COLO829 (cell line): ENCODE measurements at places on chromosomes 5 and 9.

- no peak for DNase-seq
Measured at GRCh38 chr5:168818558-168818957, 239.4 kb upstream of the PANK3 start.

DNA sequence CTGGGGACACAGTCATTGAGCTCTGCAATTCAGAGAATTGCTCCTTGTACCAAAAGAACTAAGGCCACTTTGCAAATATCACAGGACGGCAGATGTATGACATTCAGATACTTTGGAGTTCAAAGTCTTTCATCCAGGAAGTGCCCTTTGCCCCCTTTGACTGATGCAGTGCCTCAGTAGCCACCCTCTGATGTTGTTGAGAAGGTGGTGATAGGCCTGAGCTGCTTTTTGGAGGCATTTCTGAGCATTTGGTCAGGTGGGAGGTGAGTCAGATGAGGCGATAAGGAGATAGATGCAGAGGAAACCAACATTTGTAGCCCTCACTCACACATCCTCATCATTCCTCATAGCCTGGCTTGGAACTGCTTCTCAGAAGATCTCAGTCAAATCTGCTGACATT lies 63.4 kb downstream of the ANGPTL2 start:
- no peak for DNase-seq

DNA sequence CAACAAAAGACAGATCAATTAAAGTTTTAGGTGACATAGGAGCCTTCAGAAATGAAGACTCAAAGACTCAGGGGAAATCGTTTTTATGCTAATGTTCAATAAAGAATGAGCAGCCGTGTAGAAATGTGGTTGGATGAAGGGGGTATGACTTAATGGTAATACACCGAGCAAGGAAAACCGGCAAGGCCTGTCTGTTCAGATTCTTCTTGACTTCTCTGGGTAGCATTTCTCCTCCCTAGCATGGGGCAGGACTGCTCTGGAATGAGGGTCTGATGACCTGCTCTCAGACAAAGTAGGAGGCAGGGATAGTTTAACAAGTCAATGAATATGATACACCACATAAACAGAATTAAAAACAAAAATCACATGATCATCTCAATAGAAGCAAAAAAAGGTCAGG lies 487.4 kb downstream of the ZNF608 start:
- DNase-seq, result no peak

DNA sequence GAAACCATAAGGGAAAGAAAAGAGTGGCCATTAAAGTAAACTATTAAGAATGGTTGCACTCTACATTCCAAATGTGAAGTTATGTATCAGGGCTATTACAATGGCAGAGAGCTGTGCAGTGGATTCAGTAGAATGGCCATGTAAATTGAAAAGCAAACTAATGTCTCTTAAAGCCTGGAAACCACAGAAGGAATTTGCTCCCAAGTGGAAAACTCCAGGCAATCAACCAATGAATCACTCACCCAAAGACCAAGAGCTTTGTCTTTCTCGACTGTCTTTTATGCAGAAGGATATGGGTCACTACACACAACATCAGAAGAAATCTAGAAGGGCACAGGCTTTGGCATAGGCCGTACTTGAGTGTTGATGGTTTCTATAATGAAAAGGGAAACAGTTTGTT lies 114.9 kb downstream of the TLE1 start:
- DNase-seq, result no peak

- no peak for DNase-seq
Measured at GRCh38 chr5:150780816-150781221, 2.3 kb downstream of the SMIM3 start.

DNA sequence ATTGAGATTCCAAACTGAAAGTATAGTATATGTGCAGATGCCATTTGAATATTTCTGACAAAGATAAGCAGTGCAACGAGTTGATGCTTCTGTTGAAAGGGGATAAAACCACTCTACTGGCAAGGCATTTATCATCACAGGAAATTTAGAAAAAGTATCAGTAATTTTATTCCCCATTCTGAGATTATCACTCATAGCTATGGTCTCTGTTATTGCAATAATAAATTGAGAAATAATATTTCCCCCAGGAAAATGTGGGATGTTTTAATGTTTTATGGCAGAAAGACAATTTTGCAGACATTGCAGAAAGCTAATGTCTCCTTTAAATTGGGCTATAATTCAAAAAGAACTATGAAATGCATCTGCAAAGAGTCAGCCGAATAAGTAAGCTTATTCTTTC lies 1612.7 kb upstream of the ACO1 start:
- no peak for DNase-seq

GRCh38 chr5:55599148-55600050 lies 64.6 kb upstream of the PLPP1 start:
- no peak for DNase-seq

DNA sequence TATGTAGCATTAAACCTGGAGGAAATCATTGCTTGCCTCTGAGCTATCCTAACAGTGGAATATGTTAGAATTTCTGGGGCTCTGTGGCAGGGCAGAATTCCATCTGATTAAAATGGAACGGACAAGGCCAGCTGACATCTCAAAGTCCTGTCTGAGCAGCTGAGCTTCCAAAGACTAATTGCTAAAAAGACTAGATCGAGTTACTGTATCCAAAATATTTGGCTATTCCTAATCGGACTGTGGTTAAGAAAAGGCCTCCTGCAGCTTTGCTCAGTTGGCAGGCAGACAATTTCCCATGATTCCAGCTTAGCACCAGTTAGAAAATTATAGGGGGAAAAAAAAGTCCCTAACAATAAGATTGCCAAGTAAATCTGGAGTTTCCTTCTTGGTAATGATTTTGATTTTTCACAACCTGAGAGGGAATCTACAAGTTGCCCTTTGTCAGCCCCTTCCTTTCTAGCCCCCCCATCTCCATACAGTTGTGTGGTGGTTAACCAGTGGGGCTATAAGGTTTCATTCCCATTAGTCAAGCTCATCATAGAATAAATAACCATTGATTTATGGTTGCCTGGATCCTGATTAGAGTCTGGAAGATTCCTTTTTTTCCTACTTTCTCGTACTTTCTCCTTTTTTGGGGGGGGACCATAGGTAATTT lies 26.4 kb downstream of the PTGR1 start:
- no peak for DNase-seq

DNA sequence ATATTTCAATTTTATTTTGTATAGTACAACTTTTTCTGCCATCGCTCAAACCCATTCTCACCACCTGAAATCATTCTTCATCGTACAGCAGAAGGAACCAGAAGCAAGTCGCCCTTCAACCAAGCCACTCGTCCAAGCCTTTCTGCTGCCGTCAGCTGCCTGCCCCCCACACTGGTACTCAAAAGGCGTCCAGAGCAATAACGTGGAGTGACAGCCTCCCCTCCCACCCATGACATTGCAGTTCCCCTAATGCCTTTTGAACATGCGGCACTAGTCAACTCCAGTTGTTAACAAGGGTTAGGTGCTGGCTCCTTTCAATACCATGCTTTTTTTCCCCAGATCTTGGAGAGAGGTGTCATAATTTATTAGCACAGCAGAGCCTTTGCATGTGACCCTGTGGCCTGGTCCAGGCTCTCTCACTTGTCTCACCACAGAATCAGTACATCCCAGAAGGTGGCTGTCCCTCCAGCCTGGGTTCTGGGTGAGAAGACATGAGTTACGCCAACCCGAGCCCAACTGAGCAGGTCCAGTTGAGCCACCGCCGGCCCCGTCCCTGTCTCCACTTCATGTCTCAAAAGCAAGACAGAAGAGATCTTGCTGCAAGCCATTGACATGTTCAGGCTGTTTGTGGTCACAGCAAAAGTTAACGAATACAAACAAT lies 20.4 kb upstream of the MED10 start:
- no peak for DNase-seq

DNA sequence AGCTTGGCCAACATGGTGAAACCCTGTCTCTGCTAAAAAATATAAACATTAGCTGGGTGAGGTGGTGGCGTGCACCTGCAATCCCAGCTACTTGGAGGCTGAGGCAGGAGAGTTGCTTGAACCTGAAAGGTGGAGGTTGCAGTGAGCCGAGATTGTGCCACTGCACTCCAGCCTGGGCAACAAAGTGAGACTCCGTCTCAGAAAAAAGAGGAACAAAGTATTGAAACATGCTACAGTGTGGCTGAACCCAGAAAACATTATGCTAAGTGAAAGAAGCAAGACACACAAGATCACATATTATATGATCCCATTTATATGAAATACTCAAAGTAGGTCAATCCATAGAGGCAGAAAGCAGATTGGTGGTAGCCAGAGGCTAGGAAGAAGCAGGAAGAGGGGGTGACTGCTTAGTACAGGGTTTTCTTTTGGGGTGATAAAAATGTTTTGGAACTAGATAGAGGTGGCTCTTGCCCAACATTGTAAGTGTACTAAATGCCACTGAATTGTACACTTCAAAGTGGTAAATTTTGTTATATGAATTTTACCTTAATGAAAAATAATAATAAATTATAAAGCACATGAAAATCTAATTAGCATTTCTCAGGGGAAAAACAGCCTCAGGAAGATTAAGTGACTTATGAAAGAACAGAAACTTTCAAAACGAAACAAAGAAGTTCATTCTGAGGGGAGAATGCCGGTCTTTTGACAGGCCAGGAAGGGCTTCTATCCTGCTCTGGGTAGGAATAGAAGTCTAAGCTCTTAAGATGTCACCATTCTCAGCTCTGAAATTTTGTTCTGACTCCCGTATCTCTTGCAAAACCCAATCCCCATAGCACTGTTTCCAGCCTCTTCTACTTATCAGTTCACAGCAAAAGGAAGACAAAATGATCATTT lies 161.1 kb upstream of the TBCA start:
- peak; percentile 39 for DNase-seq

DNA sequence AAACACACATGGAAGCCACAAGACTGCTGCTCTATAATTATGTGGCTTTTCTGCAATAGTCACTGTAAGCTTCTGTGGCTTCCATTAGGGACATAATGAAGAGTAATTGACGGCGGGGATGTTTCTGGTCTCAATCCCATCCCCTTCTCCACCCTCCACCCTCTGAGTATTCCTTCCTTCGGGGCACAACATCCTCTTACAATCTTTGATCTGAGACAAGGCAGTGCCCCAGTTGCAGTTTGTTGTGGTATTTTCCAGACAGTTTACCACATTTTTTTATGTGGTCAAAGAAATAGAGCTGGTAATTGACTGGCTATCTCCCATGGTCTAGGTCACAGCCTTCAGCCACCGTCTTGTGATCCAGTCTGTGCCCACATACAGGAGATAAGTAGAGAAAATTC lies 277.7 kb downstream of the NR2F1-AS1 start:
- DNase-seq, result peak; percentile 8

DNA sequence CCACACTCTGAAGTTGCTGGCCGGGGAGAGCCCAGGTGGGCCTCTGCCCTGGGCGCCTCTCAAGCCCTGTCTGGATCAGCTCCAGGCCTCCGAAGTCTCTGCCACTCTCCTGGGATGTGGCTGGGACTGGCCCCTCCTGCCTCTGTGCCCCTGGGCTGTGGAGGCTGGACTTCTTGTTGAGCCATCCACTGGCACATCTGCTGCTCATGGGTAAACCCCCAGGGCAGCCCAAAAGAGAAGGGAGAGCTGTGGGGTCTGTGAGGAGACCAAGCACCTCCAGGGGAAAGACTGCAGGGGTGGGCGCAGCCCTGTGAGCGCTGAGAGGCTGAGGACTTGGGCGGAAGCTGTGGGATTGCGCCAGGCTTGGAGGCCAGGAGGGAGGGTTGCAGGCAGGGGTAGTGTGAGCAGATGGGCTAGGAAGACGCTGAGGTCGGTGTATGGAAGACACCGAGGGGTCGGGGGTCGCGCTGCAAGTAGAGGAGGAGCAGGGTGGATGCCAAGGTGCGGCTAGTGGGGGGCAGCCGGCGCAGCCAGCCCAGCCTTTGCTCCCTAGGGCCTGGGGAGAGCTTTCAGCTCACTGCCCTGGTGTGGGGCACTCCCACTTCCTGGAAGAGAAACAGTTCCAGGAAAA lies 118.1 kb downstream of the WNK2 start:
- no peak for DNase-seq

DNA sequence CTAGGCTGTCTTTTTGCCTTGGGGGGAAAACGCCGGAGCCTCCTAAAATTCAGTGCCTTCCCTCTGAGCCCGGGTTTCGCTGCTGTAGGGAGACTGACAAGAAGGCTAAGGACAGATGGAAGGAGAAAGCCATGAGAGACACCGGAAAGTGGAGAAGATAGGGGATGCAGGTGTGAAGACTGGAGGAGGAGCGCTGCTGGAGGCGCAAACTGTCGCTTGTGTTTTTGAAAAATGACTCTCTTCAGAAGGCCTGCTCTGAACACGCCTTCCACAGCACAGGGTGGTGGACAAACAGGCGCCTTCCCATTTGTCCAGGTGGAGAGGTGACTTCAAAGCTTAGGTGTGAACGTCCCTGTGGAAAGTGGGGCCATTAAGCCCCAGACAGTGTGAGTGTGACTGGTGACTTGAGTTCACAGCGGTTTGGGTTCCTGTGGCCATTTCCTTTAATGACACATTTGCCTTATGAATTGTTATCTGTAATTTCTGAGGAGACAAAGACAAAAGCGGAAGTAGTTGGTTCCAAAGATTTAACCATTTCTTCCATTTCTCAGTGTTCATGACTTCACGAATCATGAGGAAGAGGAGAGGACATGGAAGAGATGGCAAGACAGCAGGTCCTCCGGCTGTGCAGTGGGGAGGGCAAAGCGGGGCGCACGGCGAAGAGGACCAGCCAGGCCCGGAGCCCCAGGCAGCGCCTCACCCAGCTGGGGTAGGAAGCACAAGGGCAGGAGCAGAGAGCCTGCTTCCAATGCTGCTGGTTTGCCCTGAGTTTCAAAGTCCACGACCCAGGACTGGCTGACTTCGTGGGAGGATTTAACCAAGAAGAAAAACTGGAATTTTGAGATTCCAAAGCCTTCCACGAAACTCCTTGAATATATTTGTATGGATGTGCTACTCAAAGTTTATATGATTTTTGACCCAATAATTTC lies 27.8 kb upstream of the SEMA4D start:
- no peak for DNase-seq

DNA sequence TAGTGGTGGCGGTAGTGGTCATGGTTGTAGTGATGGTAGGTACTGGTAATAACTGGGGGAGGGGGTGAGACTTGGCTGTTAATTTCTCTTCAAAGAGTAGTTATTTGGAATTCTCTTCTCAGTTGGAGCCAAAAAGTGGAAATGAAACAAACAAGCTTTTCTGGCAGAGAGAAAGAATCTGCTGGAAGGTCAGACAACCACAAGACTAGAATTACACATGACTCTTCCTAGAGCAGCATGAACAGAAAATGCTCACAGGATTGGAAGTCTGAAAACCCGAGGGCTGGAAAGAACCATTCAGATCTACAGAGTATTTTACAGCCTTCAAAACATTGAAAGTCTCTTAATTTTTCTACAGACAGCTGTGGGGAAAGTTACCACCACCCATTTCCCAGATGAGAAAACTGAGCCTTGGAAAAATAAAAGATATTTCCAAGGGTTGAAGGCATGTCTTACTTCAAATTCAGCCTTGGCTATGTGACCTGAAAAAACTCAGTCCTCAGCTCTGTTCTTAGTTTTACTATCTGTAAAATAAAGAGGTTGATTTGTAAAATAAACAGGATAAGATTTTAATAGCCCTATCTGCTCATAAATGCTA lies 42.9 kb upstream of the TRIM32 start:
- DNase-seq, result peak; percentile 19

- no peak for DNase-seq
Measured at GRCh38 chr5:80738466-80738865, 83.7 kb upstream of the DHFR start.
